ENCODE measurements at places on chromosomes 6 and 20.

DNA sequence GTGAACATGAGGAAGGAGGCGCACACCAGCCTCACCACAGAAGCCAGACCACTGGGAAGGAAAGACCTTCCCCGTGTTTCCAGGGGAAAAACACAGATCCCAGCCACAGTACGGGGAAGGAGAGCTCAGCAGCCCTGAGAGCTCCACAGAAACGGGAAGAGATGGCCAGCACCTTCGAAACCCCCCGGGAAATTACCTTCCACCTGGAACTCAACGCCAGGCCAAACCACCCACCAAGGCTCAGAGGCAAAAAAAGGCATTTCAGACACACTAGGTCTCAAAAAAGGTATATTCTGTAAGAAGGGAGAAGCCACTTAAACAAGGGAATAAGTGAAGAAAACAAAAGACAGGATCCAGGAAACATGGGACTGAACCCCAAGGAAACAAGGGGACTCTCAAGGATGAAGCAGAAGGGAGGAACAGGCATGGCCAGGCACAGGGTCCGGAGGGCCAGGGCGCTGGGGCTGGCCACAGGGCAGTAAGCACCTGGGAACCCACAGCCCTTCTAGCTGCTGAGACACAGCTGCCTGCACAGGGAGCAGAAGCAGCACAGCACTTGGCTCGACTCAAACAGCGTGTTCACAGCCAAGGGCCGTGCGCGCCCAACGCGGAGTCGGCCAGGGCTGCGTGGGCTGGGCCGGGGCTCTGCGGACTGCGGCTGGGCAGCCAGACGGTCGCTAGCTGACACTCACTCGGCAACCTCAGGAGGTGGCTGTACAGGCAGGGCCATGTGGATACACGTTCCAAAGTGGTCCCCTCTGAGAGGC lies 44.6 kb downstream of the TAF4 start:
- no peak for DNase-seq

- DNase-seq: no peak
Observed at GRCh38 chr6:94129926-94130325, 710.6 kb upstream of the EPHA7 start.

GRCh38 chr20:47818996-47819609 lies 33.8 kb upstream of the SULF2 start:
- DNase-seq: no peak

DNA sequence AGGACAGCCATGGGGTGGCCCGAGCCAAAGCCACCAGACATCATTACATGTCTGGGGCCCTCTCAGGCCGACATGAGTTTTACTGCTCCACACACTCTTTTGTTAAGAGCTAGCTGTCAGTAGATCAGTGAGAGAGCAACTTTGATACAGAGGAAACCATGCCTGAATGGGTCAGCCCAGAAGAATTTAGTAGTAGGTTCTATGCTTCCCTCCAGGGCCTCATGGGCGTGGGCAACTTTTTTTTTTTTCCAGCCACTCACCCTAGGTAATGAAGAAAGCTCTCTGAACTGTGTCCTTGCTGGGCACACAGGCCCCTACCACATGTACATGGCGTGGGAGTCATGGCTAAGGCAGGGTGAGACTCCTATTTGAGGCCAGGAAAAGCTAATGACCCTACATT lies 38.8 kb downstream of the HLA-F start:
- DNase-seq: no peak

DNA sequence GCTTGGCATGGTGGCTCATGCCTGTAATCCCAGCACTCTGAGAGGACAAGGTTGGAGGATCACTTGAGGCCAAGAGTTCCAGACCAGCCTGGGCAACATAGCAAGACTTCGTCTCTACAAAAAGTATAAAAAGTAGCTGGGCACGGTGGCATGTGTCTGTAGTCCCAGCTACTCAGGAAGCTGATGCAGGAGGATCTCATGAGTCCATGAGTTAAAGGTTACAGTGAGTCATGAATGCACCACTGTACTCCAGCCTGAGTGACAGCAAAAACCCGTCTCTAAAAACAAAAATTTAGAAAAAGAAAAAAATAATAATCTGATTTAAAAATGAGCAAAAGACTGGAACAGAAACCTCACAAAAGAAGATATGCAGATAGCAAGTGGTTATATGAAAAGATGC lies 279.7 kb downstream of the RNGTT start:
- no peak for DNase-seq

DNA sequence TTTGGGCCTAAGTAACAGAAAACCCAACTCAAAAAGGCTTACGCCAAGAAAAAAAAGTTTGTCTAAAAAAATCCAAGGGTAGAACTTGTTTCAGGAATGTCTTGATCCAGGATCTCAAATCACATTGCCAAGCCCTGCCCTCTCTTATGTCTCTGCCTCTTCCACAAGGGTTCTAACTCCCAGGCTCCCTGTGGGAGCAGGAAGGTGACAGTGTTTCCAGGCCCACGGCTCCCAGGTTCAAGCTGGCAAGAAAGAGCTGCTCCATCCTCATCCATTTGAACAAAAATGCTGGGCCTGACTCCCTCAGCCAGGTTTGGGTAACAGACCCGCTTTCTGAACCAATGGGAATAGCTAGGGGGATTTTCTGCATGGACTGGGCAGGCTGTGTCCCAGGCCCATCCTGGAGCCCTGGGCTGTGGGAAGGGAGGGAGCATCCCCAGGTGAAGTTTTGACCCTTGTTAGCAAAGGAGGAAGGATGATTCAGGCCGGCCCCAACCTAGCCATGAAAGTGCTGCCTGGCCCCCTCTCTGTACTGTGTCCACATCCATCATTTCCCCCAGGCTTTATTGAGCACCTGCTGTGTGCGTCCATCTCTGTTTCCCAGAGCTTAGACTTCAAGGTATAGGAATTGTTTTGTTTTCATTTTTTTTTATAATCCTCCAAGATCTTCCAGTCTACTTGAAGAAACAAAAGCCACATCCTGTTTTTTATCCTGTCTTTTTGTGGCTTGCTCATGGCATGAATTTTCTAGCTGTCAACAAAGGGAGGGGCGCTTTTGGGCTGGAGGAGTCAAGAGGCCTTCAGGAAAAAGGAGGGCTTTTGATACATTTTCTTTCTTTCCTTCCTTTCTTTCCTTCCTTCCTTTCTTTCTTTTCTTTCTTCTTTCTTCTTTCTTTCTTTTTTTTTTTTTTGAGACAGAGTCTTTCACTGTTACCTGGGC lies 159.8 kb downstream of the TFAP2C start:
- no peak for DNase-seq

DNA sequence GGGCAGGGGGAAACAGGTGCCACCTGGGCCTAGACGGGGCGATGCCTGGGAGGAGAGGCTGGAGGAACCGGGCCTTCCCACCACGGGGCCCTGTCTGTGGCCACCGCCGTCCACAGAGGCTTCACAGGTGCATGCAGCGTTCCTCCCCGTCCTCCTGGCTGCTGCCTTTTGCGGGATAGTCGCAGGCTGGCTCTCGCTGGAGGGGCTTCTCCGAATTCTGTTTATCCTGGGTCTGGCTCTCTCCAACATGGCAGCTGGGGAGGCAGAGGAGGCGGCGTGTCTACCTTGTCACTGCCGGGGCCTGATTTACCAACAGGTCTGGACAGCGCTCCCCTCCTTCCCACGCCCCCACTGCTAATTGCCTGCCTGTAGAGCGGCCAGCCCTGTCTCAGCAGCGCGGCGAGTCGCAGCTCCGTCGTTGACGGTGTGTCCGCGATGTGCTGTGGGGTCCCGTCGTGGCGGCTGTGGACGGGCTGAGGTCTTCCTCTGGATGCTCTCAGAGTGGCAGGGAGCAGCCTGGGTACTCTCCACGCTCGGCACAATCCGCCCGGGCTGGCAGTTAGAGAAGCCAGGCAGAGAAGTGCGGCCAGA lies 262.9 kb downstream of the TAF4 start:
- no peak for DNase-seq

- DNase-seq: no peak
Observed at GRCh38 chr6:127690092-127690491, 113.1 kb downstream of the C6orf58 start.

- DNase-seq: no peak
Observed at GRCh38 chr6:108108374-108108773, 33.8 kb upstream of the OSTM1 start.

- DNase-seq: no peak
Observed at GRCh38 chr20:37233548-37234253, 27.9 kb downstream of the GHRH start.

- DNase-seq: no peak
Observed at GRCh38 chr20:49568278-49569151, 578 bp upstream of the PTGIS start.

- no peak for DNase-seq
Observed at GRCh38 chr20:19868441-19868840, 110.4 kb downstream of the RIN2 start.

DNA sequence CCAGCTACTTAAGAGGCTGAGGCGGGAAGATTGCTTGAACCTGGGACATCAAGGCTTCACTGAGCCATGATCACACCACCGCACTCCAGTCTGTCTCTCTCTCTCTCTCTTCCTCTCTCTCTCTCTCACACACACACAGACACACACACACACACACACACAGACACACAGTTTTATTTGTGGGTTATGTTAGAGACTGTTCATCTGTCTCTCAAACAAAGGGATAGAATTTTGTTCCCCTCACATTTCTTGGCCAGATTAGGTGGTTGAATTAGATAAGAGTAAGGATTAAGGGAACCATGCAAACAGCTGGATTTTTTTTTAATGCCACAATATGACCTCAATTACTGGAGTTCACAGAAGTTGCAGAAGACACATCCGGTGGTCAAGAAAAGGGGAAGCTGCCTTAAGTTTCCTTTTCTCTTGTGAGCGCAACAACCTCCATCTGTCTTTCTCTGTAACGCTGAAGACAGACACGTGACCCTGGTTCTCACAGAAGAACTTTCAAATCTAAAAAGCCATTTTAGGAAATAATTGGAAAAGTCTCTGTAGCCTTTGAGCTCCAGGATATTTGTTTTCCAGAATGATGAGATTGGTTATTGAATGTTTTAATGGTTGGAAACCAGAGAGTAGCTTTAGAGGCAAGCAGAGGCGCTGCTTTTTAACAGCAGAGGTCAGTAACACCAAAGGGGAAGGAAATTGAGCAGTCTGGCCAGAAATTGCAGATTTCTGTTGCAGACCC lies 32.9 kb upstream of the LGSN start:
- no peak for DNase-seq

GRCh38 chr6:26071135-26071534 lies 16.1 kb upstream of the HFE start:
- DNase-seq: no peak

DNA sequence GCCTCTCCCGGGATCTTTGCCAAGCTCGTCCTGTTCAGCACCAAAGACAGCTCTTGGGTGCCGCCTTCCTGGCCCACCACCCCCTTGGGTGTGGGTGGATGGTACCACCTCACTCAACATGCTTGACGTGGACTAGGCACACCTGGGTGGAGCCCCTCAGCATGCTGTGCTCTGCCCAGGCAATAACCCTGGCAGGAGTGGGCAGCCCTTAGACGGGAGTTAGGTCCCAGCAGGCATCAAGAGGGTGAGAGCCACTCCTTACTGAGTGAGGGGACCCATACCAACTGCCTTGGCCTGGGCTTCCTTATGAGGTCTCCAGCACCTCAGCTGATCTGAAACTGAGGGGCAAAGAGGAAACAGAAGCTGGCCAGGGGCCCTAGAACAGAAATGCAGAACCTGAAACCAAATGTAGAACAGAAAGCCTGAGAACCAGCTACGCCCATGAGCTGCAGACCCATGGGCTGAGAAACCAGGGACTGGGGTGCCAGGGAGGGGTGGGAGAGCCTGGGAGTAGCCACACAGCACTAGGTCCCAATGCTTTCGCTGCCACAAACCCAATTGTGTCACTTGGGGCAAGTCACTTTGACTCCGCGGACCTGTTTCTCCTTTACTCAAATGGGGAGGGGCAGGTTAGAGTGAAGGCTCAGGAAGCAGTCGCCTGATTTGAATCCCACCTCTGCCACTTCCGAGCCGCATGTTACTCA lies 2.0 kb downstream of the FGD2 start:
- no peak for DNase-seq

DNA sequence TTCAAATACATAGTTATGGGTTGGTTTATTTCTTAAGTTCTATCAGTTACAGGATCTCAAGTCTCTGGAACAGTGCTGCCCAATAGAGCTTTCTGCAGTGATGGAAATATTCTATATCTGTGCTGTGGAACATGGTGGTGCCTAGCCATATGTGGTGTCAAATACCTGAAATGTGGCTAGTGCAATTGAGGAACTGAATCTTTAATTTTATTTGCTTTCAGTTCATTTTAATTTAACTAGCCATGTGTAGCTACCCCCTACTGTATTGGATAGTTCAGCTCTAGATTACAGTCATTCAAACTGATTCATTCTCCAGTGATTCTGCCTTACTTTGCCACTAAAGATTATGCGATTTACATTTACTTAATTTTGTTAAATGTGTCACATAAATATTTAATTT lies 503.2 kb downstream of the CDKAL1 start:
- no peak for DNase-seq

DNA sequence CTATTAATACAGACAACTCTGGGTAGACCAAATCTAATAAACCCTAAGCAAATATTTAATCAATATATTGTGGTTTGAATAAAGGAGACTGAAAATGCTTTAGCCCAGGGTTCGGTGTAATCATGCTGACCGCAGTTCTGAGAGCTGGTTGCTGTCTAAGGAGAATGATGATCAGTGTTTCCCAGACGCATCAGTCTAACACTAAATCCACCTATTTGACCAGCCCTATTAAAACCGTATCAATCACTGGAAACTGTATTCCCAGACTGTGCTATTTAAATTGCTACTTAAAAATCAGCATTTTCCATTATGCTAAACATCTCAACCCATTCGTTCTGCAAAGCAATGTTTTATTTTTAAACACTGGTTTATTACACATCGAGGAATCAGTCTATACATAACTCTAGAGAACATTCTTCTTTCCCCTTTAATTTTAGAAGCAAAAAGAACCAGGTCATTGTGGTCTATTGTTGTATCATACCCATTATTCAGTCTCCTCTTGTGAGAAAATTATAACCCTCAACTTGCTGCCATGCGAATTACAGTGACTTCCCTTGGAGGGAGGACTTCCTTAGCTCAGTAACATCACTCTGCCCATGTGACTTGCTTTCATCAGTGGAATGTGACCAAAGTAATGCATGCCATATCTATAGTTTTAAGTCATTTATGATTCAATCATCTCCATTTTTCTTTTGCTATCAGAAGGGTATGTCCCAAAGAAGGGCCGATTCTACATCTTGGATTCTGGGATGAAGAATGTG lies 515.2 kb upstream of the JAG1 start:
- DNase-seq: no peak

GRCh38 chr6:34350137-34350933 lies 42.1 kb downstream of the NUDT3 start:
- no peak for DNase-seq

All from DND-41 (cell line).